ENCODE measurements at places on chromosomes 11 and 22.

DNA sequence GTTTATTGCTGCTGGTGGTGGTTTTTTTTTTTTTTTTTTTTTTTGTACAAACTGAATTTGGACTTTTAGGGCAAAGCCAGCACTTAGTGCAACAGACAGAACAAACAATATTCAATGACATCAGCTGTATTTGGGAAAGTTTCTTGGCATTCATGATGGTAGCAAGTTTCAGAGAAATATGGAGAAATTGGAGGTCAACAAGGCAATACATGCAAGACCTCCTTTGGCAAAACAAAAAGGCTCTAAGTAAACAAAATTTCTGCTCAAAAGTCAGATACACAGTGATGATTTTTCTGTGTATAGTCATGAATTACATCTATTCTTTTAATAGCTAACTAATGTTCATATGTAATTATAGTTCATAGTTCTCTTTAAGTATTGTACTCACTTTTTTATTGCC, 612.5 kb upstream of the LUZP2 start:
- DNase-seq, result no peak

DNA sequence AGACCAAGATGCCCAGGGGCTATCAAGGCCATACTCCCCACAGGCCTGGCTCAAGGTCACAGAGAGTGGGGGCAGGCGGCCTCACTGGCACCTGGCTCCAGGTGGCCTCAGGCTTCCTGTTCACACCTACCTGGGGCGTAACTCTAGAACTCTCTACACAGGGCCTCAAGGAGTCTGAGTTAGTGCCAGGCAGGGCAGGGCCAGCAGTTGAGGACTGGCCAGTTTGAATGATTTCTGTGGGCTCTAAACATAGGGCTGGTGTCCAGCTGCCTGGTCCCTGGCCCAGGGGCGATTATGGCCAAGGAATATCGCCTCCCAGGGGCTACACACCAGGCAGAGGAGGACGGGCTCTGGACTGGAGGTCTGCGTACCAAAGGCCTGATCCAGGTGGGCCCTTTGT, 79.2 kb downstream of the WNT7B start:
- DNase-seq, result no peak

DNA sequence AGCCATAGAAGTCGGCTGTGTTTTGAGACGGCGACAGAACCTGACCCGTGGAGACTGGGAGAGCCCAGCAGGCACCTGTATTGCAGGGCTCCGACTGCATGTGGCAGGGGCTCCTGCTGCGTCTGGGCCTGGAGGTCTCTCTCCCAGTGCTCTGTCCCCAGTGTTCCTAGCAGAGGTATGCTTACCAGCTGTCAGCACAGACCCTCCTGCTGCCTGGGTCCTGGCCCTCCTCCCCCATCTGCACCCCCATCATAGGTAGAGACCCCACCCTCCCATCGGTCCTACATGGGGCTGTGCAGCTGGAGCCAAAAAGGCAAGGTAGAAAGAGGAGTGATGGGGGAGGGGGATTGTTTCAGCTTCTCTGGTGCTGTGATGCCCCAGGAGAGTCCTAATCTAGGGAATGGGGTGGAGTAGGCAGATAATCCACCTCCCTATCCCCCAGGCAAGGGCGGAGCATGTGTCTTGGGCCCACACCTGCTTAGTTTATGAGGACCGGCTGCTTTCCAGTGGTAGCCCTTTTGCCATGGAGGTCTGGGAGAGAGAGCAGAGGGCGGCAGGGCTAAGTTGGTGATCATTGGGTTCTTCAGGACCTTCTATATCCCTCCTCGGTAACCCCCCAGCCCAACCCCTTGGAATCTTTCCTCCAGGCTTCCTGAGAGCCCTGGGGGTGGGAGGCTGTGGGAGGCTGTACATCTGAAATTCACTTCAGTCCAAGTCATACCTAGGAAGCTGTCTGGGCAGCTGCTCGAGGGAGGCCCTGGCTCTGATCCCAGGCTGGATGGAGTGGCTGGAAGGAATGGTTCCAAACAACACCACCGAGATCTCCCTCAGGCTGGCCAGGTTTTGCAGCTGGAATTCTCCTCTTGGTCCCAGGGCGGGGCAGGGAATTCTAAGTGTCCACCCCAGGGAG, 5.3 kb downstream of the SLC7A4 start:
- no peak for DNase-seq

GRCh38 chr11:116498161-116498560, 274.6 kb downstream of the BUD13 start:
- DNase-seq, result no peak

Data from brain pericyte (primary cell).